SJCRH30 (cell line): ENCODE measurements at places on chromosomes 2 and 18. TPM values are rescaled to one million over a fixed set of nuclear protein-coding genes. Genes with fewer than 3 reads are reported as not detected.

DNA sequence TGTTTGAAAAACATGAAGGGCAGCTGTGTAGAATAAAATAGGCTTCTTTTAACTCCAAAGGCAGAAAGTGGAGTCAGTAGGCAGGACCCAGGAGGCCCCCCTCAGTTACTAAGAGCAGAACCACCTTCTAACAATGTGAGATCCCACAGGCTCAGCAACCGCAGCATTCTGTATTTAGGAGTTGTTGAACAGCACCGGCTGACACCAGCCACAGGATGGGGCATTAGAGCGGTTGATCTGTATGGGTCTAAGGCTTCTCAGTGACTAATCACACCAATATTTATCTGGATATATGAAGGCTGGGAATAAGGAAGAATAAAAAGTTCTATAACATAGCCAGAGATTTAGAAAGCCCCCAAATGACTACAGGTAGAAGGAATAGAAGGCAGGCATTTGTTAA, 51.7 kb downstream of the MYO5B start:
- DNase-seq, result no peak

GRCh38 chr2:133605011-133605765, 36.9 kb upstream of the NCKAP5 start:
- no peak for DNase-seq

- peak; percentile 82 for DNase-seq
Measured at GRCh38 chr2:196160101-196160500, 11.3 kb downstream of the STK17B start.

GRCh38 chr2:53880756-53881155, 21.0 kb upstream of the GPR75 start:
- DNase-seq, result no peak

Gene BOLL
- total RNA-seq, result 0.38 and 0.51 TPM in 2 replicates

Gene ATRAID
- 172 and 182 TPM in 2 replicates for total RNA-seq

DNA sequence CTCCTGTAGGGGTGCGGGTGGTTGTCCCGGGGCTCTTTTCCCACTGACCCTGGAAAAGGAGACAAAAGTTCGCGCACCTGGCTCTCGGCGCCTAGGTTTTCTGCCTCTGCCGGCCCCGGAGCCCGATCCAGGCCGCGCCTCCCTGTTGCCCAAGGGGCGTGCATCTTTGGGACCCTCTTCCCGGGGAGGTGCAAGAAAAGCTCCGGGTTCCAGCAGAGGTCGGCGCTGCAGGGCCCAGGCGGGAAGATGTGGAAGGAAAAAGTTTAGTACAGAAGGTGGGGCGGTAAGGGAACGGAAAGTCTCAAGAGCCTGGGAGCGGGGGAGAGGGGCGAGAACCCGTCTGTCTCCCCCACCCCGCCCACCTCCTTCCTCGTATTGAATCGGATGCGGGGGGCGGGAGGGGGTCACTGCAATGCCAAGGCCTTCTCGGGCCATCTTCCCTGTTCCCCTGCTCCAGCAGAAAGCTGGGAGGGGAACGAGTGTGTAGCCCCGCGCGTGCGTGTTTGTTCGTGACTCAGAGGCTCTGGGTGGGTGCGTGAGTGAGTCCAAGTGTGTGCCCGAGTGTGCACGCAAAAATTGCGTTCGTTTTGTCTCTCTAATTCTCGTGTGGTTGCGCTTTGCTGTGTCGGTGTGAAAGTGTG, 6.3 kb upstream of the EN1 start:
- no peak for DNase-seq

- DNase-seq, result no peak
Measured at GRCh38 chr2:72274380-72274797, 126.7 kb upstream of the CYP26B1 start.

- DNase-seq, result peak; percentile 27
Measured at GRCh38 chr2:199956062-199956380, 639 bp downstream of the MAIP1 start.

- peak; percentile 54 for DNase-seq
Measured at GRCh38 chr2:168116448-168116847, 130.9 kb downstream of the STK39 start.

Gene MMADHC
- total RNA-seq, result 99.3 and 104 TPM in 2 replicates

- peak; percentile 89 for DNase-seq
Measured at GRCh38 chr2:194750926-194751325, 906.1 kb upstream of the SLC39A10 start.

DNA sequence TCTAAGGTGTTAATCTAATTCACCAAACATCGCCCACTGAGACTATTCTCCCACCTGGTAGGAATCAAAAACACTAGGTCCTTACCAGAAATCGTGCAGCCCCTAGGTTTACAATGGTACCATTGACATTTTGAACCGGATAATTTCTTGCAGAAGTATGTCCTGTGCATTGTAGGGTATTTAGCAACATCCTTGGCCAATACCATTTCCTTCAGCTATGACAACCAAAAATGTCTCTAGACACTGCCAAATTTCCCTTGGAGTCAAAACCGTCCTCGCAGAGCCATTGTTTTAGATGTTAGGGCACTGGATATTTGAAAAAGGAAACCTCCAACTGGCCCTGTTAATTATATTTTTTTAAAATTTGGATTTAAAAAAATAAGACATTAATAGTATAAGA, 3.8 kb downstream of the VPS54 start:
- no peak for DNase-seq

- no peak for DNase-seq
Measured at GRCh38 chr18:61993831-61994230, 101.0 kb upstream of the RNF152 start.

- DNase-seq, result peak; percentile 44
Measured at GRCh38 chr2:217604527-217605194, 398.1 kb downstream of the TNS1 start.

Gene GPR35
- 0.04 and 0.30 TPM in 2 replicates for total RNA-seq
